ENCODE measurements at places on chromosomes 6 and 20. TPM values are rescaled to one million over a fixed set of nuclear protein-coding genes. Genes with fewer than 3 reads are reported as not detected.
A peak's percentile ranks its signal among the peaks of the same experiment; 100 is the strongest.

The BTNL2 gene
- total RNA-seq = not detected

The TSPO2 gene
- not detected for total RNA-seq

The KATNA1 gene
- total RNA-seq = 26.1 TPM

The CD109 gene
- total RNA-seq = 2.2 TPM

GRCh38 chr6:41939176-41939847 is 2.3 kb downstream of the CCND3 start:
- DNase-seq = peak; percentile 79

GRCh38 chr6:141445928-141446628 is 686.6 kb upstream of the GJE1 start:
- DNase-seq = no peak

- no peak for DNase-seq
These were observed 100.0 kb upstream of the MAN1A1 start for GRCh38 chr6:119449331-119450156.

GRCh38 chr20:40896814-40897700 is 131.6 kb upstream of the TOP1 start:
- DNase-seq = no peak

DNA sequence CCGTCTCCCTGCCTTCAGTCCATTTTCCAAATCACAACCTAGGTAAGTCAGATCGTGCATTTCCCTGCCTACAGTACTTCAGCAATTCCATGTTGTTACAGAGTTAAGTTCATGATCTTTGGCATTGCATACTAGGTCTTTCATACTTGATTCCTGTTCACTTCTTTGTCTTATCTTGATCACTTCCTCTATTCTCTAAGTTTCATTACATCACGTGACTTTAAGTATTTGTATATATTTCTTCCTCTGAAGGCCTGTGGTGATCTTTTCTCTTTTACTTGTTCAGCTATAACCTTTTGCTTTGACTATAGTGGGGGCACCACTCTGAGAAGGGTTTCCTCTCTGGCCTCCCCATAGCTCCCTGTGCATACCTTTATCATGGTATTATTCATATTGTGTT is 100.2 kb downstream of the TRMT11 start:
- DNase-seq = no peak

GRCh38 chr6:84258866-84259265 is 31.4 kb upstream of the CEP162 start:
- DNase-seq = no peak

GRCh38 chr6:33430991-33431879 is 11.4 kb downstream of the SYNGAP1 start:
- DNase-seq = peak; percentile 86

DNA sequence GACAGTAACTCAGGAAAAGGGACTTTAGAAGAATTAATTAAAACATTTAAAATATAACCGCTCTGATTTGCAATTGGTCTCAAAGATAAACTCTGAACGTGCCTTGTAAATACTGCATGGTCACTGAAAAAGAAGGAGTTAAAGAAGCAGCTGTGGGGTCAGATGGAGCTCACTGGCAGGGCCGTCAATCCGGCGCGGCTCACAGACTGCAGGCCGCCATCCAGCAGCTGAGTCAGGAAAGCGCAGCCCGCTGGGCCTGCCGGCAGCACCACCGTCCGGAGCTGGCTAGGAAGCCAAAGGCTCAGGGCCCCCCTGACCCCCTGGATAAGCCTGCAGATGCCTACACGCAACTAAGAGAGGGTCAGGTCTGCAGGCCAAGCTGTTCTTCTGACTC is 54.2 kb upstream of the FRMD1 start:
- DNase-seq = no peak

DNA sequence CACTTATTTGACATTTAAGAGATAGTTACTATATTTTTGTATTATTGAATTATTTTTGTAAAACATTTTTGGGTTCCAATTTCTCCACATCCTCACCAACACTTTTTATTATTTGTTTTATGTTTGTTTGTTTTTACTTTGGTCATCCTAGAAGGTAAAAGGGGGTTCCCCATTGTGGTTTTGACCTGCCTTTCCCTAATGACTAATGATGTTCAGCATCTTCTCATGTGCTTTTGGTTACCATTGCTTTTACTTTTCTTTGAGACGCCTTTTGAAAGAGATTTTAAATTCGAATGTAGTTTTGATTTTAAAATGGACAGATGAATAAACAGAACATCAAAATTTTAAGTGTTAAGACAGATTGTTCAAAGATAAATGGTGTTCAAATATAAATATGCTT is 46.9 kb downstream of the AK9 start:
- DNase-seq = no peak

DNA sequence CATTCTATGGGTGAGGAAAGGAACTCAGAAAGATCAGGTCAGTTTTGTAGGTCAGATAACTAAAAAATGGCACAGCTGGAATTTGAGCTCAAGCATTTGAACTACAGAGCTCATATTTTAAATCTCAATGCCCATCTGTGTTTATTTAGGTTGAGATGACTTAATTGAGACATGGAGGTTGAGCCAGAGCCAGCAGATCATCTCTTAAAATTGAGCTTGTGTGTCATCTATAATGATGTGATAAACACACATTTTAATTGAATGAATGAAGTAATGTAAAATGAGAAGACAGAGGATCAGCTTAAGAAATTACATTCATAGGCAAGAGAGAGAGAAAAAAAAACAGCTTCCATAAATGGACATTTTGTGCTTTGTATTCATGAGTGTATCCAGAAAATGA is 3.7 kb downstream of the MANEA start:
- DNase-seq = no peak

GRCh38 chr20:14780508-14780907 is 443.1 kb upstream of the FLRT3 start:
- no peak for DNase-seq
